K562 (cell line): ENCODE measurements at places on chromosomes 11 and 22. TPM values are rescaled to one million over a fixed set of nuclear protein-coding genes. Genes with fewer than 3 reads are reported as not detected.
A peak's percentile ranks its signal among the peaks of the same experiment; 100 is the strongest.

DNA sequence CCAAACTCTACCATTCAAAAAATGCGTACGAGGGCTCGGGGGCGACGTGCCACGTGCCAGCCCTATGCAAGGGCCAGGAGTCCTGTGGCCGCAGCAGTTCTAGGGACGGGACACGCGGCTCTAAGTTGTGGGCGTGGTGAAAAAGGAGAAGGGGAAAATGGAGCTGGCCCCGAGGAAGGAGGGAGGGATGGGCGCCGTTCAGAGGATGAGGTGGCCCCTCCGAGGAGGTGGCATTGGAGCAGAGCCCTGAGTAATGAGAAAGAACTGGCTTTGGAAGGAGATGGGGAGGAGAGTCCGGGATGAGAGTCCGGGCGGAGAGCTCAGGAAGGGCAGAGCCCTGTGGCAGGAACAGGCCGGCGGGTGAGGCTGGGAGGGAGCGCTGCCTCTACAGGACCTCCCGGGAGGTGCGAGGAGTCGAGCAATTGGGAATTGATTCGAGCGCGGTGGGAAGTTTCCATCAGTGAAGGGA is 21.0 kb downstream of the OTUB1 start:
- DNase-seq = no peak
- H3K27ac ChIP-seq = no peak overlapping the region
- no peak overlapping the region for H3K4me3 ChIP-seq
- no peaks in the 10 kb centered on the region; the same call in 2 of the 3 replicates for H3K36me3 ChIP-seq

- H3K4me3 ChIP-seq = no peak overlapping the region
- no peak overlapping the region for H3K27ac ChIP-seq
- H3K36me3 ChIP-seq = no peaks in the 10 kb centered on the region; the same call in 2 of the 3 replicates
- peaks cover 7% of the 10 kb centered on the region; the same call in 1 of the 3 replicates for H3K4me1 ChIP-seq
Observed at GRCh38 chr11:3147257-3147619, 17.9 kb downstream of the OSBPL5 start.

GRCh38 chr22:32043391-32043790 is 330 bp downstream of the SLC5A1 start:
- no peaks in the 10 kb centered on the region for H3K36me3 ChIP-seq
- no peak overlapping the region for H3K27ac ChIP-seq
- DNase-seq = no peak
- H3K27me3 ChIP-seq = peaks cover 8% of the 10 kb centered on the region; the same call in 1 of the 2 replicates
- no peaks in the 10 kb centered on the region for H3K4me1 ChIP-seq

GRCh38 chr11:100484948-100485347 is 202.1 kb upstream of the ARHGAP42 start:
- H3K4me1 ChIP-seq = no peaks in the 10 kb centered on the region
- no peak overlapping the region for H3K4me3 ChIP-seq
- DNase-seq = no peak
- no peaks in the 10 kb centered on the region for H3K27me3 ChIP-seq
- H3K27ac ChIP-seq = no peak overlapping the region
- no peaks in the 10 kb centered on the region for H3K36me3 ChIP-seq

GRCh38 chr11:10441652-10442503 is 13.2 kb upstream of the AMPD3 start:
- DNase-seq = no peak
- H3K4me3 ChIP-seq = no peak overlapping the region
- peak overlapping the region; percentile 12; the same call in 1 of the 3 replicates for H3K27ac ChIP-seq
- no peaks in the 10 kb centered on the region for H3K36me3 ChIP-seq
- H3K27me3 ChIP-seq = no peaks in the 10 kb centered on the region
- H3K4me1 ChIP-seq = peaks cover 7% of the 10 kb centered on the region

MS4A15 gene
- not detected in 2 replicates for total RNA-seq

OR10W1 gene
- total RNA-seq = not detected in 2 replicates
